ENCODE measurements at places on chromosomes 1 and 21.

GRCh38 chr21:43911935-43912487 lies 47.0 kb downstream of the AGPAT3 start:
- DNase-seq, result no peak

- DNase-seq, result no peak
Observed at GRCh38 chr21:29115899-29116298, 14.5 kb upstream of the MAP3K7CL start.

DNA sequence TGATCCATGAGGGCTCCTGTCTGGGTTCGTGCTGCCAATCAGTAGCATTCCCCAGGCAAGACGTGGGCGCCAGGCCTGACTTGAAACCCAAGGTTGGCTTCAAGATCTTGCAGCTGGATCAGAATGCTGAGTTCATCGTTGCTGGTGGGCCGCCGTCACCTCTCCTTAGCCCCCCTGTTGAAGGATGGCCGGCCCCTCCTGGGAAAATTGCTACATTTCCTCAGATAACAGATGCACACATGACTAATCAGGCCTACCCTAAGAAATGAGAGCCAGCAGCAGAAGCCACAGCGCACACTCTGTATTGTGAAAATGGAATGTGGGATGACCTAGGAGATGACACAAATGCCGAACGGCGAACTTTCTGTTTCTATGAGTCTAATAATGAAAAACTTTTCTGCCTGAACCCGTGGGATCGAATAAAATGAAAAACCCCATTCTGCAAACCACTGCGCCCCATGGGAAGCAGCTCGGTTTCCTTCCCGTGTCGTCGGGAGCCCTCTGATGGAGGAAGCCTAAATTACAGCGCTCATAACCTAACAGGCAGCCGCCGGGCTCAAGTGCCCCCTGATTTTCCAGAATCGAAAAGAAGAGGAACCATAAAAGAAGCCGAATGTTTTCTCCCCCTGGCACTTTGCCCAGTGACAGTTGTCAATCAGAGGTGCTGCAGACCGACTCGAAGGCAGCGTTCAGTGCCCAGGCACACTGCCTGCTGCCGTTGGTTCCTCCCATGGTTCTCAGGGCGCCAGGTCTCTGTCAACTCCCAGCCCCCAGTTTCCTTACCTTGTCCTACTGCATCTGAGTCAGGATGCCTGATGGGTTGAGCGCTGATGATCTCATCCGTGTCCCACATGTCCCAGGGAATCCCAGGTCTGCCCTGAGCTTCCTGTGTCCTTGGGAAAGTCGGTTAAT lies 38.2 kb upstream of the H6PD start:
- peak; percentile 60 for DNase-seq

GRCh38 chr1:150922519-150922975 lies 3.6 kb upstream of the SETDB1 start:
- DNase-seq, result peak; percentile 97

GRCh38 chr1:230176871-230177411 lies 109.9 kb downstream of the GALNT2 start:
- no peak for DNase-seq

- no peak for DNase-seq
Observed at GRCh38 chr1:45365051-45365450, 24.8 kb upstream of the MUTYH start.

- no peak for DNase-seq
Observed at GRCh38 chr21:31910074-31910470, 37.3 kb downstream of the HUNK start.

DNA sequence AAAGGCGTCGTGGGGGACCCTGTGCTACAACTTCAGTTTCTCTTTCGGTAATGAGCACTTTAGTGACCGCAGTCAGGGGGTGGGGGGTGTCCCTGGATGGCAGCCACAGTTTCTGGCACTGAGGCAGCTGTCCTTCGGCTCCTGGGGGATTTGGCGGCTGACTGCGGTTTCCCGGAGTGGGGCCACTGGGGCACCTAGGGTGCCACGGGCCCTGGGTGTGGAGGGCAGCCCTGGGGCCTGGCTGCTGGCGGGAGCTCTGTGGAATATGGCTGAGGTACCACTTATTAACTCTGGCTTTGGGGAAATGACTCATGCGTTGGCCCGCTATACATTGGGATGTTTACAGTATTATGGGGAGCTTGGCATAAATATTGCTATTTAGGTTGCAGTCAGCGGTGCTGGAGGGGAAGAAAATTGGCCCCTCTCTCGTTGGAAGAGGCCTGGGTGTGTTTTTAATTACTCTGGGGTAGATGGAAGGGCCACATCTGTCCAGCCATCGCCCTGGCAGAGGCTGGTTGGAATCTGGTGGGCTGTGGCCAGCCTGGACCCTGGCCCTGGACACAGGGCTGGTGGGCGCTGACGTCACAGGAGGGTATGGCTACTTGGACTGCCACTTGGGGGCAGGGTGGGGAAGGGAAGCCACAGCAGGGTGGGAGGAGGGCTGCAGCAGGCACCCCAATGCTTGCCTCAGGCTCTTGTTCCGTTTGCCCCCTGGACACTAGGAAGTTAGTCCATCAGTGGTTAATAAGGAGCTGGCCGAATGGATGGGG lies 2.0 kb downstream of the EPHB2 start:
- DNase-seq, result no peak

Measured in RKO (cell line).